ENCODE measurements at places on chromosomes 16 and 17.

GRCh38 chr17:17179371-17179827, 26.7 kb downstream of the PLD6 start:
- peak; percentile 31 for DNase-seq

DNA sequence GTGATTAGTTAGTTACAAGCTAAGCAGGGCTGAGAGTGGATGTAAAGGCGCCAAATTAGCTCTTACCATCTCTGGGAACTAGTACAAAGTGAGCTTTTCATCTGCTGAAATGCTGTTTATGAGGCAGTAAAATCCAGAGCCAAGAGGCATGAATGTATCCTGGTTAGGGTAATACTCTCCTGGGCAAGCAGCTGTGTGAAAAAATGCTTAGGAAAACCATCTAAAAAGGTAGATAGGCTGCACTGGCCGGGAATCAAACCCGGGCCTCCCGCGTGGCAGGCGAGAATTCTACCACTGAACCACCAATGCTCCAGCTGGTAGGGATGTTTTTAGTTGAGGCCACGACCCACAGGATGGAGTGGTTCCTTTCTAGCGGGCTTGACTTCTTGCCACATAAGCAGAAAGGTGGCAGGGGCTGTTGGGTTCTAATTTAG, 23.0 kb downstream of the VAC14 start:
- peak; percentile 31 for DNase-seq

DNA sequence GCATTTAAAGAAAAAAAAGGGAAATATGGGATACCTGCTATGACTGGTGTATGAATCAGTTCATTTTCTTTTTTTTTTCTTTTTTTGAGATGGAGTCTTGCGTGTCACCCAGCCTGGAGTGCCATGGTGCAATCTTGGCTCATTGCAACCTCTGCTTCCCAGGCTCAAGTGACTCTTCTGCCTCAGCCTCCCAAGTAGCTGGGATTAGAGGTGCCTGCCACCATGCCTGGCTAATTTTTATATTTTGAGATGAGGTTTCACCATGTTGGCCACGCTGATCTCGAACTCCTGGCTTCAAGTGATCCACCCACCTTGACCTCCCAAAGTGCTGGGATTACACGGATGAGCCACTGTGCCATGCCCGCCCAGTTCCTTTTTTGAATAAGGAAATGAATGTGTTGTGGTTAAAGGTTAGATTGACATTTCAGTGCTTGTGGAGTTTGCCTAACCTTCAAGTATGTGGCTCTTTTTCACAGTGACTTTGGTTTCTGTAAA, 7.7 kb downstream of the HAPSTR1 start:
- peak; percentile 68 for DNase-seq

GRCh38 chr17:12990041-12990808, 27.6 kb downstream of the ELAC2 start:
- no peak for DNase-seq

- no peak for DNase-seq
Measured at GRCh38 chr17:41466988-41467387, at the start of gene KRT32. Gene KRT32 (minus strand): TSS chr17:41467386. CDS start chr17:41467325, 61 bp downstream.

- peak; percentile 68 for DNase-seq
Measured at GRCh38 chr17:73156166-73156840, 8.5 kb upstream of the SSTR2 start.

DNA sequence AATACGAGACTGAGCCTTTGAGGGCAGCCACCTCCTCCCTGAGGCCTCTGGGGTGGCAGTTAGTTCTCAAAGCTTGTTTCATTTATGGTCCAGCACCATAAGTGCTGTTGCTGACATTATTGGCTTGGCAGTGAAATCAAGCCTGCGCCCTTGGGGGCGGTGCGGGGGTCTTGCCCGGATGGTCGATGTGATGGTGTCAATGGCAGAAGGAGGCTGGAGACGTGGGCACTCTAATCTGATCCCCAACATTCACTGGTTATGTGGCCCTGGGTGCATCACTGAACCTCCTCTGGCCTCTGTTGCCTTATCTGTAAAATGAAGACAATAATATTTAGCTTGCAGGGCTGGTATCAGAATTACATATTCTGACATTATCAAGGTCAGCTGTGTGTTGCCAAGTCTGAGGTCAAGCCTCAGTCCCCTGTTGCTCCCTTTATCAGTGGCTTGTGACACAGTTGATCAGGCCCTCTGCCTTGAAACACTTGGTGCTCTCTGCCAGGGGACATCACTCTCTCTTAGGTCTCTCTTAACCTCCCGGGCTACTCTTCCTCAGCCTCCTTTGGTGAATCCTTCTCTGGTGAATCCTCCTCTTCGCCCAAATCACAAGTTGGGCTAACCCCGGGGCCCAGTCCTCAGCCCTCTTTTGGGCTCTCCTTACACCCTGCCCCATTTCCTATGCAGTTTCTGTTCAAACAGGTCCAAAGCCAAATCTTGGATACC, 11.8 kb upstream of the TMEM220 start:
- no peak for DNase-seq

- DNase-seq = no peak
Measured at GRCh38 chr17:82443465-82444283, 6.9 kb downstream of the CYBC1 start.

GRCh38 chr16:14155572-14156190, 84.6 kb downstream of the MRTFB start:
- DNase-seq = no peak

DNA sequence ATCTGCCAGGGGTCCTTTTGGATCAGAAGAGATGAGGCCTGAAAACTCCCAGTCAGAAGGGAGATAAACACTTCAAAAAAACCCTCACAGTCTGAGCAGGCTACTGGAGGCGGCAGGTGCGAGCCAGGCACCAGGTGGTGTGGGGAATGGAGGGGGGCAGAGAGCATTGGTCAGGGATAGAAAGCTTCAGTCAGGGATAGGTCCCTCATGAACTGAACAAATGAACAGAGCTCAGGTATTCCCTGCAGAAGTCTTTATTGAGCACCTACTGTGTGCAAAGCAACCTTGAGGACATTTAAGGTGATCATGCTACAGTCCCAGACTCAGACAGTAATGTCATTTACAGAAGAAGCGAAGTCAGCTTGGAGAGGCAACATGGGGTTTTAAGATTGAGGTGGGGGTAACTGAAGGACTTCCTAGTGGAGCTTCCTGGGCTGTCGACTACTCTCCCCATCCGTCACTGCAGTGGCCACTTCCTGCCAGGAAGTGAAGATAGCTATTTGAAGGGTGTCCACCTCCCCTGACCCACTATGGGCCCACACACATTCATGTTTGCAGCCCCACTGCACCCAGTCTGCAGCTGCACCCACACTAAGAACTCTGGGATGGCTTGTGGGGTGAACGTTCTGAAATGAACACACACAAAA, 3.2 kb downstream of the KIFC3 start:
- DNase-seq = no peak

GRCh38 chr17:13690806-13691205, 89.1 kb upstream of the HS3ST3A1 start:
- peak; percentile 11 for DNase-seq

DNA sequence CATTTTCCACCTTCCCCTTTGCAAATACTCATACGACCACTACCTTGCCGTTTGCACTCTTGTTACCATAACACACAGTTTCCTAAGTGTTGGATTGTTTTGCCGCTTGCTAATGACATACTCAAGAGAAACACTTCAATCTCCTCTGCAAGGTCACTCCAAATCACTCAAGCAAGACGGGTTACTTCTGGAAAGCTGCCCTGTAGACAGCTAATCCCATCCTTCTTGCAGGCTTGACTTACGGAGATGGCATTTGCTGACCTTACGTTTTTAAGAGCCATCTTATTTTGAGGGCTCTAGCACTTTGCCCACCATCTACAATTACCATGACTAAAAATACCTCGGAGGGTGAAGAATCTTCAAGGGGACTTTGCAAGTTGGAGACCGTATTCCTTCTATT, 46.2 kb downstream of the MYH3 start:
- no peak for DNase-seq

- DNase-seq = peak; percentile 83
Measured at GRCh38 chr17:37067555-37068111, 118.9 kb downstream of the AATF start.

DNA sequence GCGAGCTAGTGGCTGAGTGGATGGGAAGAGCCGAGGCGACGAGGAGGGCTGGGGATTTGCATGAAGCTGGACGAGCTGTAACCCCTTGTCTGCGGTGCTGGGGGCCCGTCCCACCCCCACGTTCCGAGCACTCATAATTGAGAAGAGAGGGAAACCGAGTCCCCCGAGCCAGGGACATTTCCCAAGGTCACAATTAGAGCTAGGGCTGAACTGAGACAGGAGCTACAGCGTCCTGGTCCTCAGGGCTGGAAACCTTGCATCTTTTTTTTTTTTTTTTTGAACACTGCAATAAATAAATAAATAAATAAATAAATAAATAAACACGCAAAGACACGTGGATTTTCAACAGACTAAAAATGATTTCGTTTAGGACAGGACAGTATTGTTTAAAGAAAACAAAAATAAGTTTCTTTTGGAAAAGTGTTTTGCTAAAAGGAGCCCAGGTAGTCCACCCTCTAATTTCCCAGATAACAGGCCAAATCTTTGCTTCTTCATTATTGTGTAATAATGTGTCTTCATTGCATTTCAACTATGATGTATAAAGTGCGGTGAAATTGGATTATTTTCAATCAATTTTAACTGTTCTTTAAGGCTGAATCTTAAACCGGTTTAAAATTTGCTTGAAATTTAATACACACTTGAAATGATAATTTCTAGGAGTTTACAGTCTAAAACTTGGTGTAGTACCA, 992 bp downstream of the GDPD1 start:
- no peak for DNase-seq

DNA sequence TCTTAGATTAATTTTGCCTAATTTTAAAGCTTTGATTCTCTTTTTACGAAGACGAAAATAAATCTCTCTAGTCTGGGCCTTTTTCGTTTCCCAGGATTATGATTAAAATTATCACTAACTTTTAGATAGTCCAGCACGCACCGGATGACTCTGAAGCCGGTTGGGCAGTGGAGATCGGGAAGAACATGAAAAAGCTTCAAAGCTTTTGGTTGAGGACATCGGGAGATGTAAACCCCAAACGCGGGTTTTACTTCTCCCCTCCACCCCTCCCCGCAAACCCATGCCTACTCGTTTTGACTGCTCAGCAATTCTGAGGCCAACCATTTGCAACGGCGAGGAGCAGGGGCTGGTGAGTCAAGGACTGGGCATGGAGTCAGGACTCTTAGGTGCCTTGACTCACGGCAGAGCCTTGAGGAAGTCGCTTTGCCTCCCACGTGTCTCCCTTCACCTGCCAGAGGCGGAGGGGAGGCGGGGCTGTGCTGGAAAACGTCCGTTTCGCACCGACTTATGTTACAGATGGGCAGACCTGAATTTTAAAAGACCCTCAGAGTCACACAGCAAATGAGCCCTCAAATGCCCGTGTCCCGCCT, 989 bp upstream of the DUSP14 start:
- DNase-seq = peak; percentile 97

All from IMR-90 (cell line).